ENCODE measurements at places on chromosomes 12 and 14.

GRCh38 chr12:65597527-65597926, 226.8 kb upstream of the HMGA2 start:
- no peak overlapping the region for H3K27ac ChIP-seq
- H3K27me3 ChIP-seq: peaks cover 31% of the 10 kb centered on the region
- no peak overlapping the region for H3K4me3 ChIP-seq
- H3K36me3 ChIP-seq: no peaks in the 10 kb centered on the region
- no peak for DNase-seq

DNA sequence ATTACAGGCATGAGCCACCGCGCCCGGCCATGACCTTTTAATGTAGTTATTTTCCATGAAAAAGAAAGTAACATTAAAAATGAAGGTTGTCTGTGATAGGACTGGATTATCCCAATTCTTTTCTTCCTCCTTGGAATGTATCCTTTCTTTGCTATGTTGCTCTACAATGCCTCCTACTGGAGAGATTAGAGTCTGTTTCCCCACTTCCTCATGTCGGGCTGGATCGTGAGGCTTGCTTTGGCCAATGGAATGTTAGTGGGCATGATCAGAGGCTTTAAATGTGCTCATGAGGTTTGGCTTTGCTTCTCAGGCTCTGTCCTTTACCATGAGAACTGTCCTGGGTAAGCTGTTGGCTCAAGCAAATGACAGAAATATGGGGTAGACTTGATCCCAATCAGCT, 34.7 kb upstream of the SOCS2 start:
- no peaks in the 10 kb centered on the region for H3K36me3 ChIP-seq
- peaks cover 24% of the 10 kb centered on the region for H3K4me1 ChIP-seq
- no peak for DNase-seq
- H3K4me3 ChIP-seq: no peak overlapping the region

- no peaks in the 10 kb centered on the region for H3K27me3 ChIP-seq
- H3K4me3 ChIP-seq: no peak overlapping the region
- H3K27ac ChIP-seq: no peak overlapping the region
- DNase-seq: no peak
Measured at GRCh38 chr12:104263580-104264358, 39.8 kb upstream of the EID3 start.

DNA sequence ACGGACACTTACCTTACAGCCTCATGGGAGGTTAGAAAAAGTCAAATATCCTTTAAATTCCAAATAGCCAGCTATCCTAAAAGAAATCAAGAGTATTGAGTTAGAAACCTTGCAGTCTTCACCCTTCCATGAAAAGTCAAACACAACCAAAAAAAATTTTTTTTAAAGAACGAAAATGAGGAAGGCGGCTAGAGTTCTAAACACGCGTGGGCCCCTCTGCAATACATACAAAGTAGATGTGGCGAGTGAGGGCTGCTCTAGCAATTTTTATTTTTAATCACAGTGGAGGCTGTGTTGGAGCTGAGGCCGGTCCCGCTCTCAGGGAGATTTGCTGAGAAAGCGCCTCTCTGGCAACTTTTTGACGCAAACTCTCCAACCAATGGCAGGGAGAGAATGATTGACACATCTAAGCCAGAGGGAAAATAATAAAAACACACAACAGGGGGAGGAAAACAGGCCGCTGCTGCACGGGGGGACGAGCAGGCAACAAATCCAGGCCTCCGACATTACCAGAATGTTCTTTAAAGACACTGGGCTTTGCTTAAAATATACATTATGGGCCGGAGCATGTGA, at the start of gene OTX2:
Gene OTX2 (minus strand): TSS at position 333 of the 573 bp plus-strand sequence. CDS start 5,023 bp downstream, outside the sequence.
- no peak within 1 kb of the TSS for H3K4me3 ChIP-seq
- H3K36me3 ChIP-seq: peaks cover 26% of the 10 kb centered on the region
- H3K27me3 ChIP-seq: peaks cover 86% of the 10 kb centered on the region
